Stimulated activated CD4-positive, alpha-beta T cell treated with anti-CD3 and anti-CD28 coated beads, Interleukin-15, amount 100 ng/mL, for 1 hour (primary cell): ENCODE measurements at places on chromosomes 3 and 15.

DNA sequence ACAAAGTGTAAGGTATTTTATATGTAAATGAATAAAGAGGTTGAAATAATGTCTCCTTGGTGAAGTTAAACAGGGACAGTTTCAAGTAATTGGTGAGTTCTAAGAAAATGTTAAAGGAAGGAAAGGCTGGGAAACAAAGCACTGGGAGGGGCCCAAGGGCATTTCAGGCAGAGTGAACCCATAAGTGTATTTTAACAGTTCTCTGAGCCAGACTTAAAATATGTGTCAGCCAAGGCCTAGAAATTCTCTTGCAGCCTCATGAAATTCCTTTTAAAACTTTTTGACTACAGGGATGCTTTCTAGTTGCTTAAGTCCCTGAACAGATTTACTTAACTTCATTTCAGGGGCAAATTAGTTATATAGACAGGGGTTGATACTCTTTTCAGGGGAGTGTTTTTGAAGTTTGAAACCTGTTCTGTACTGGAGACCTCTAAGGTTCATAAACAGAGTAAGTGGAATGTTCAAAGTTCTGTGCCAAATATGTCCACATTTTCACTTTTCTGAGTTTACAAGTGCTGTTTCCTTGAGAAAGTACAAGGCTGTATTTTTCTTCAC is 77.6 kb downstream of the GALK2 start:
- DNase-seq, result no peak

- no peak for DNase-seq
These were observed 15.3 kb upstream of the FMN1 start for GRCh38 chr15:33209575-33210481.

DNA sequence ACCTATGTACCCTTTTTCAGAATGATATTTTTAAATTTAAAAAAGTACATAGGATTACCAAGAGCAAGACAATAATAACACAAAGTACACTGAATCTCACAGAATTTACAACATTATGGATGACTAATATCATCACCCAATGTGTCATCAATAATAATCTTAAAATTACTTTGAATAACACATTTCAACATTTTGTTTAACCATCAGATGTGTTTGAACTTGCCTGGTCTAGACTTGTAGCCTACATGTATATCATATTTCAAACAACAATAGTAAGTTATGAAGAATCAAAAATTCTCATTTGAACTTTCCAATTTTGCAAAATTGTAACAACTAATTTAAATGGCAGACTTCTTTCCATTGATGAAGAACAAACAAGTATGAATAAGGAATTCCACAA is 15.1 kb downstream of the LRRC3B start:
- no peak for DNase-seq

DNA sequence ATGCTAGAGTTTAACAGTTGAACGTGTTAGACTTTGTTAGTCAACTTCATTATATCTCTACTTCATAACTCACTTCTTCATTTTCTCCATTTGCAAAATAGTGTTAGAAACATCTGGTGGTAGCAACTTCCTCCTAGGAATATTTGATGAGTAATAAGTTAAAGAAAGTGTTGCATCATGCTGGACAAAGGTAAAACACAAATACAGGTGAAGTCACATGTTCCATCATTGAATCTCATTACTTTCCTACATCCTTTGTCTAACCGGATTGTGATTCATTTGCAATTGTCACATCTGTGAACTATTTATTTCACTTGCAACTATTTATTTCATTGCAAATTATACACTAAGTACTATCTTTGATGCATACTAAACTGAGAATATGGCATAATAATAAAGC is 186.5 kb downstream of the TUSC7 start:
- DNase-seq, result no peak

DNA sequence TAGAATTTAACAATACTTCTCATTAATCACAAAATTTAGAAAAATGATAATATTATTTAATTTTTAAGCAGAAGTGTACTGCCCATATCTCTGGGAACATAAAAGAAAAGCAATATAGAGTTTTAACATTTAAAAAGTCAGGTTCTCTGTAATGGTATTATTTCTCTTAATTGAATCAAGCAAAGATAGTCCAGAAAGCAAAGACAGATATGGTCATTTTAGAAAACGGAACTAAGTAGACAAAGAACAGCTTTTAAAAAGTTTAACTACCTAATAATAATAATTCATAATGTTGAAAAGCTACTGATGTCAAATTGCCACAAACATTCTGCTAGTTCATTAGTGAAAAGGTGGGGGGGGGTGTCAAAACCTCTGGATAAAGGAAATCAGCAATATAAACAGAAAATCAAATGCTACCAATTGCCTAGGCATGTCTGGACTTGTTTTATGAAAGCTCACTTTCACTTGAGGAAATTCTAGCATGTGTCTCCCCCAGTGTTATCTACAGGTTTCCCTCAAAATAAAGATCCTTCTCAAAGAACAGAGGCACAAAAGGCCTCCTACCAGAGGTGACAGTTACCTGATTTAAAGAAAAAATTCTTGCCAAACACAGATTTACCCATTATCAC is 1.7 kb downstream of the ZMAT3 start:
- no peak for DNase-seq

DNA sequence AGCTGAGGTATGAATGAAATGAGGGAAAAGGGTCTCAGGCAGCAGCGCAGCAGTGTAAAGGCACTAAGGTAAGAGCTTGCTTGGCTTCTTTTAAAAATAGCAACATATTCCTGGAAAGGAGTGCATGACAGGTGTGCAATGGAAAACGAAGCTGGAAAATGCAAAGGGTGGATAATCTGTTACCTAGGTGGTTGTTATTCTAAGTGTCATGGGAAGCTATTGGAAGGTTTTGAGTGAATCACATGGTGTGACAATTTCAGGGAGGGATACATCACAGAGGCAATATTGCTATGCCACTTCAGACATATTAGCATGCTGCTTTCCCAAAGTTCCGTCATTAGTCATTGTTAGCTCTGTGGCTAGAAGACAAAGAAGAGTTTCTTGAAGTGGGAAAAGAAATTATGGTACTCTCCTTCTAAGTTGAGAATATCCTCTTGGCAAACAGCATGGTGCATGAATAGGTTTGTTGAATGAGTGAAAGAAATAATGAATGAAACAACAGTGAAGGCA is 28.7 kb upstream of the TMEM45A start:
- DNase-seq, result no peak

GRCh38 chr3:80190051-80190450 is 422.3 kb upstream of the ROBO1 start:
- DNase-seq, result no peak

GRCh38 chr3:150868282-150868681 is 37.0 kb downstream of the MINDY4B start:
- DNase-seq, result no peak

- no peak for DNase-seq
These were observed 40.8 kb downstream of the DPH6 start for GRCh38 chr15:35505141-35505540.

GRCh38 chr3:123286308-123287023 is 84.7 kb downstream of the SEC22A start:
- DNase-seq, result no peak

GRCh38 chr15:38002883-38003477 is 68.5 kb downstream of the TMCO5A start:
- no peak for DNase-seq

GRCh38 chr3:63886858-63887257 is 23.2 kb downstream of the ATXN7 start:
- DNase-seq, result no peak

- DNase-seq, result no peak
These were observed 61.8 kb downstream of the ZBBX start for GRCh38 chr3:167318306-167318705.

GRCh38 chr3:50607271-50608091 is 4.1 kb downstream of the CISH start:
- DNase-seq, result no peak

DNA sequence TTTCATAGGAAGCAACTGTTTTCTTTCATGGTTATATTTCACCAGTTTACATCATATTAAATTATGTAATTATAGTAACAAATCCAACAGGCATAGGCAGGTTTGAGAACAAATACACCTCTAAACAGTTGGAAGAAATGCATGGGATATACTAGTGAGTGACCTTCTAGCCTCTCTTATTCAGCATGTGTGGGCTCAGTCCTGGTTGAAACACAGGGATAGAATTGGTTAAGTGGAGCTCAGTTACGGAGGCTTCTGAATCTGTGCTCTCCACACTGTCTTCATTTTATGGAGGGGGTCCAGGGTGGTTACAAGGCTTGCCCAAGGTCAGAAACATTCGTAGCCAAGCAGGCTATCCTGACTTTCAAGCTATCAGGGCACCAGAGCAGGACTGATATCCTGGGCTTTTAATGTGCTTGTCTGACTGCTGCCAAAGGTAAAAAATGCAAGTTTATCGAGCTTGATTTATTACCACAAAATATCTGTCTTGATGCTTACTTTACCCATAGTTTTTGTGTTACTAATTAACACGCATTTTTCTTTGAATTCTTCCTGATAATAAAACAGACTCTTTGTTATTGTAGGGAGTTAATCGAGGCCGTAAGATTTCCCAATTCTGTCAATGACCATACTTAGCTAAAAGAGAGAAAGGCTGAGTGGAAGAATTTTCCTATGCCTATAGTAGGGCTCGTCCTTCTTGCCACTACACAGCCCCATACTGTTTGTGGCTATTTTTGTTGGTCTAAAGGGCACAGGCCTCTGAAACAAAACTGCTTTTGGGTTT is 89.6 kb downstream of the FILIP1L start:
- DNase-seq, result no peak

GRCh38 chr3:30400926-30401325 is 205.5 kb upstream of the TGFBR2 start:
- no peak for DNase-seq

DNA sequence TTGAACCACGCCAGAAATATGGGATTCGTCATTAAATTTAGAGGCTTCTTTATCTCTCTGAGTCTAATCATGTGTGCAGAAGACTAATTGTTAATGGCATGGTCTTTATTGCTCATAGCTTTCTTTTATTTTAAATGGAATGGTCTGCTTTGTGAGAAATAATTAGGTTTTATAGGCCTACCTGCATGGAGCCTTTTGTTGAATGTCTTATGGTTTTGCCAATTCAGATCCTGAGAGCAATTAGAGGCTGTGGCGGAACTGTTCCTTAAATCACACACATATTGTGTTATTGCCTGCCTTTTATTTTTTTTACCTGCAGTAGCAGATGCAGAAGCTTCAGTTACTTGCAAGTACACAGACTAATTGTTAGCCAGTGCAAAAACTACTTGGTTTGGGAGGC is 306.2 kb downstream of the NLGN1 start:
- DNase-seq, result no peak
